Spinal cord (tissue), 10 donors: ENCODE measurements at places on chromosomes 1 and 21.

GRCh38 chr1:233393926-233394680 is 66.6 kb downstream of the MAP3K21 start:
- no peak for DNase-seq

GRCh38 chr1:206460836-206461426 is 9.3 kb upstream of the IKBKE start:
- no peak for DNase-seq

- DNase-seq = no peak
Measured at GRCh38 chr1:231743966-231744365, 117.4 kb downstream of the DISC1 start.

GRCh38 chr1:5911871-5912271 is 80.4 kb downstream of the NPHP4 start:
- DNase-seq = no peak

GRCh38 chr1:13700521-13701270 is 708 bp downstream of the PRDM2 start:
- DNase-seq = no peak
